ENCODE measurements at places on chromosomes 2 and 18.

DNA sequence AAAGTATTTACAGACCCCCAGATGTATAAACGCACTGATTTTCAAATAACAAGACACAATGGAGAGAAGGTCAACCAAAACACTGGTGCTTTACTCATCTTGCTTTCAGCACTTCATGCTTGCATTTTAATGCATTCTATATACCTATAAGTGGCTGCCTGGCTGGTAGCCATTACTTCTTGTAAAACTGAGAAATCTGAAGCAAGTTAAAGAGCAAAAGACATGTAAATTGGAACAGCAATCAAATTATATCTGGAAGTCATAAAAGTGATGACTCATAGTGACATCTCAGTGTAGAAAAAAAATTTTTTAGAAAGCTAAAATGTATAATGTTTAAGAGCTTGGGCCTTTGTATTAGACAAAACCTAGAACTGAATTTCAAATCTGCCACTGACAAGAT is 106.2 kb downstream of the CCDC141 start:
- DNase-seq = no peak

GRCh38 chr2:239509373-239510143 is 108.7 kb upstream of the HDAC4 start:
- DNase-seq = peak; percentile 69

DNA sequence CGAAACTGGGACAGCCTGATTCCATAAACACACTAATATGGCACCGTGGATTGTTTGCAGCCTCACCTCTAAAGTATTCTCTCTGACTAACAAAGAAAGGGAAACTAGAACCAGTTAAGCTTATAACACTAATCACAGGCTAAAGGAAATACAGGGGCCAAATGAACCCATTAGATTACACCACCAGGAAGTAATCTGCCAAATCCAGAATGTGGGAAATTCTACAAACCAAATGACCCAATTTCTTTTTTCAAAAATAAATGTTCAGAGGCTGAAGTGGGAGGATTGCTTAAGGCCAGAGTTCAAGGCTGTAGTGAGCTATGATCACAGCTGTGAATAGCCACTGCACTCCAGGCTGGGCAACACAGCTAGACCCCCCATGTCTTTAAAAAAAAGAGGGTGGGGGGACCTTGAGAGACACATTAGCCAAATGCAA is 1.5 kb upstream of the MPPE1 start:
- DNase-seq = peak; percentile 73

- DNase-seq = no peak
Measured at GRCh38 chr18:62852851-62853250, 137.5 kb downstream of the PHLPP1 start.

- no peak for DNase-seq
Measured at GRCh38 chr2:236180076-236180816, 12.1 kb upstream of the GBX2 start.

GRCh38 chr2:65997961-65998360 is 437.0 kb upstream of the MEIS1 start:
- no peak for DNase-seq

All from suppressor macrophage (primary cell).